ENCODE measurements at places on chromosomes 16 and 17.

DNA sequence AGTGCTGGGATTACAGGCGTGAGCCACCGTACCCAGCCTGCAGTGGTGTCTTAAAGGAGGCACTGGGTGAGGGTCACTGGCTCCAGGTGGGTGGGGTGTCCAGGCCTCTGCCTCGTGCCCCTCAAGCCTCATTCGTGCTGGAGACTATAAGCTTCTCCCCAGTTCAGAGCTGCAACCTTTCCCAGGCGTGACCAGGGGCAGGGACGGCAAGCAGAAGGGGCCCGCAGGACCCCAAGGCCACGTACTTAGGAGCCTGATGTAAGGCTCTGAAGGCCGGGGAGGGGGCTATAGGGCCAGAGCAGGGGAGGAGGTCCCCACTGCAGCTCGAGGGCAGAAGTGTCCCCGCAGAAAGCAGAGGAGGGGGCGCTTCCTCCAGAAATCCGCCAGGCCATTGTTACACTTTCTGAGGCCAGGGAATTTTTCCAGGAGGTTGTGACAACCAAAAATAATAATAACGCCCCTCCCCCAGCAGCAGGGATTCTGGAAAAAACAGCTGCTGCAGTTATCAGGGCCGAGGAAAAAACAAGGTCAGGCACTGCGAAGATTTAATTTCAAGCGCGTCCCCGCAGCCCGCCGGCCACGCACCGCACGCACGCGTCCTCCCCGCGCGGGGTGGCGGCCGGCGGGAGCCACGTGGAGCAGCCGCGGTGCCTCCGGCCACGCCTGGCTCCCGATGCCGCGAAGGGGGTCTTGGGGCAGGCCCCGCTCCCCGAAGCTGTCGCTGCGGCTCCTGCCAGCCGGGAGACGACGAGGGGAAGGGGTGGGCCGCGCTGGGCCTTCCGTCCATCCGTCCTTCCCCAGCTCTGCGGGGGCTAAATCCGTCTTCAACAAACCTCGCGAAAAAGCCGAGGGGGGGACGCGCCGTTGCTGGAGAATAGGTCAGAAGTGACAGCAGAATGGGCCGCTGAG is 45.8 kb upstream of the SLC38A10 start:
- no peak for DNase-seq

- DNase-seq: no peak
These were observed 116.8 kb downstream of the ANKRD11 start for GRCh38 chr16:89373355-89374110.

DNA sequence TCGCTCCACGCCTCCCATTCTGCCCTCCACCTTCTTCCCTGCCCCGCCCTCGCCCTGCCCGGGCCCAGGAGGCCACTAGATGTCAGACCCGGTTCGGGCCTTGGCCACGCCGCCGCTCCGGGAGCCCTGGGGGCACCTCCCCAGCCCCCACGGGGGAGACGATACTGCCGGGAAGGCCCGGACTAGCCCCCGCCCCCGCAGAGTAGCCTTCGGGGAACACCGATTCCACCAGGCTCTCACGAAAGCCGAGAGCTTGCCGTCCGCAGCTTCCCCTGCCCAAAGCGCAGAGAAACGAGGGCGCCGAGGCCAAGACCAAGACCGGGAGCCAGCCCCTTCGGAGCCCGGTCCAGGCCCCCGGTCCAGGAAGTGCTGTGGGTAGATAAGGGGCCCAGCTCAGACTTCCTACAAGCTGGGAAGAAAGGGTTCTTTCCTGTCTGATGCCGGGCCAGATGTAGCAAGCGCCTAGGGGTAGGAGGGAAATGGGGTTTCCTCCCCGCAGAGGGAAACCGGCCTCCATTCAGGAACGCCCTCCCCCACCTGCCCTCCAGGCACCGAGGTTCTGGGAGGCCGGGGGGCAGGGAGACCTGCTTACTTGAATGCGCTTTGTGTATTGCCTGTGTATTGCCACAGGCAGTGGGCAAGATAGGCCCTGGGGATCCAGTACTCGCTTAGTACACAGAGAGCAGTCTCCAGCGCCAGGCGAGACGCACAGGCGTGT is 806 bp upstream of the CYB561 start:
- no peak for DNase-seq

- DNase-seq: no peak
These were observed 31.7 kb downstream of the PIK3R6 start for GRCh38 chr17:8835631-8836364.

- DNase-seq: peak; percentile 35
These were observed 26.0 kb upstream of the HNF1B start for GRCh38 chr17:37770631-37771518.

- DNase-seq: no peak
These were observed 47.0 kb downstream of the COTL1 start for GRCh38 chr16:84570739-84571403.

DNA sequence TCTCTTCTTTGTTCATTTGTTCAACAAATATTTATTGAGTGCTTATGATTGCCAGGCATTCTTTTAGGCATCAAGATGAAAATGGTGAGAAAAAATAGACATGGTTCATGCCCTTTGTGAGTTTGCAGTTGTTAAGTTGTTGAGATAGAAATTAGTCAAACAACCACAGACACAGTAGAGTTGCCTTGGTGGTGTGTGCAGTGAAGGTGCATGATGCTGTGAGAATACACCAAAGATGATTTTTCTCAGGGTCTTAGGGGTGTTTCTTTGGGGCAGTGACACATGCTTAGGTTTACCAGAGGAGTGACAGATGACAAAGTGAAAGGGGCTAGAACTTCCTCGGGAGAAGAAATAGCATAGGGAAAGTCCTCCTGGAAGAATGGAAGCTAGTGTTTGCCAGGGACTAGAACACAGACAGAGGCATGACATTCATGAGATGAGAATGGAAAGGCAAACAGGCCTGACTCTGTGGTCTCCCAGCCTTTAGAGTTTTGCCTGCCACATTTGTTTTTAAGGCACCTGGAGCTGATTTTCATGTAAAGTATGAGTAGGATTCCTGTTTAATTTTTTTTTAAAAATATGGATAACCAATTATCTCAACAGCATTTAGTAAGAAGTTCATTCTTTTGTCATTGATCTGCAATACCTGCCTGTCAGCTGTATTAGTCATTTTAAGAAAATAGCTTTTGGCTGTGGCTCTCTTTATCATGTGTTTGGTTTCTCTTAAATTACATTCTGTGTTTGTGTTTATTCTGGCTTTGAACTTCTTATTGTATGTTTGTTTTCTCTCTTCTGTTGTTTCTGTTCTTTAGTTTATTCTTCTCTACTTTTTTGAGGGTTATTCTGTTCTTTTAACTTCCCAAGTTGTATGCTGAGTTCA is 36.6 kb downstream of the CYLD start:
- no peak for DNase-seq

DNA sequence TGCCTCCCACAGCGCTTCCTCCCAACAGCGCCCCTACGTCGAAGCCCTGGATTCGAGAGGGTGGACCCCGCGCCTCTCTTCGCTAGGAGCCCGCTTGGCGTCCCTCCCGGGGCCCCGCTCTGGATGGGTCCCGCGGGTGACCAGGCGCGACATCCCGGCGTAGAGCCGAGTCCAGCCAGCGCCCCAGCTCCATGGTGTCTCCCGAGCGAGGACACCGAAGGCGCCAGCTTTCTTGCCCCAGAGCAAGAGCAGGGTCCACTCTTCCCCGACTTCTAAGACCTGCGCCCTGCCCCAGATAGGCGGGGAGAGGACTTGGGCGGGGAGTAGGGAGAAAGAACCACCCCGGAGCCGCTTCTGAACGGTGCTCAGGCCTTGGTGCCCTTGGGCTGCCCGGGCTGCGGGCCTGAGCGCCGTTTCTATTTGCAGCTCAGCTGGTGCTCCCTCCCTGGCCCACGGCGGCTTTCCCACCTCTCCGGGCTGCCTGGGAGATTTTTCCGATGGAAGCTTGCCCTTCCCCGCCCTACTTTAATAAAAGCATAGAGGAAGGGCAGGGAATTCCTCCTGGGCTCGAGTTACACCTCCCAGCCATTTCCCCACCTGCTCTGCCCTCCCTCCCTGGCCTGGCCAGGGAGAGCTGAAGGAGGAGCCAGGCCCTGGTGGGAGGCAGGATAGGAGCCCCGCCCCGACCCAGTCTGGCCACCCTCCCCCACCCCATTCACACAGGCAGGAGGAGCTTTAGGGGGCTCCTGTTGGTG is 1.8 kb downstream of the MMP15 start:
- no peak for DNase-seq

- no peak for DNase-seq
These were observed 2.4 kb upstream of the CACNA1G start for GRCh38 chr17:50558091-50558490.

All from amniotic stem cell (primary cell).